ENCODE measurements at places on chromosomes 3 and 15. TPM values are rescaled to one million over a fixed set of nuclear protein-coding genes. Genes with fewer than 3 reads are reported as not detected.

The CCRL2 gene
- total RNA-seq, result 3.3 TPM

The ERICH6 gene
- total RNA-seq, result not detected

The CYB561D2 gene
- total RNA-seq, result 15.1 TPM

The SATB1 gene
- total RNA-seq, result 0.75 TPM

The TEX55 gene
- total RNA-seq, result not detected

The ZNF280D gene
- 18.6 TPM for total RNA-seq

The GOLGA8S gene
- not detected for total RNA-seq

The ACSBG1 gene
- total RNA-seq, result 3.3 TPM

The CPB1 gene
- 3.7 TPM for total RNA-seq

The RYR3 gene
- total RNA-seq, result not detected

- DNase-seq, result no peak
Measured at GRCh38 chr15:47366884-47367283, 350.4 kb upstream of the SEMA6D start.

DNA sequence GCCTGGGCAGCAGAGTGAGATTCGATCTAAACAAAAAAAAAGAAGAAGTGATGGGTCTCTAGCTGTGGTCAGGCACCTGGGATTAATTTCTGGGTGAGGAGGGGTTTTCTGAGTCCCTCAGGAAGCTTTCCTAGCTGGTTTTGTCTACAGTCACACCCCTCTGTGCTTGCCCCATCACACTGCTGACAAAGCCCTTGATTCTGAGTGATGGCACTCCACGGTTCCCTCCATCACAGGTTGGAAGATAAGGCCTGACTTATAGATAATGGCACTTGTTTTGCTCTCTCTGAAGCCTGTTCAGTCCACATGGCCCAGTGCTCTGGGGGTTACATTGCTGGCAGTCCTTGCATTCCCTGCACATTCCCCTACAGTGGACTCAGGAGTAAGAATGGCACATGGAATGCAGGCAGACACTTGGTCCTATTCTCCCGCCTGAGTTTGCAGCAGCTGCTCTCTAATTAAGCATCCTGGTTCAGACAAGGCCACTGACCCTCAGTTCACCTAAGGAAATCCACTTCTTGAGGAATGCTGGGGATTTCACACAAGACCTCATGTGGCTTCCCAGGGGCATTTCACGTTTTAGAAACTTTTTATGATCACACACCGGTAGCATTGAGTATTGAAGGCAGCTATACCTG, 81.0 kb upstream of the NMNAT3 start:
- DNase-seq, result no peak

GRCh38 chr3:46854555-46854991, 8.7 kb downstream of the MYL3 start:
- DNase-seq, result no peak

DNA sequence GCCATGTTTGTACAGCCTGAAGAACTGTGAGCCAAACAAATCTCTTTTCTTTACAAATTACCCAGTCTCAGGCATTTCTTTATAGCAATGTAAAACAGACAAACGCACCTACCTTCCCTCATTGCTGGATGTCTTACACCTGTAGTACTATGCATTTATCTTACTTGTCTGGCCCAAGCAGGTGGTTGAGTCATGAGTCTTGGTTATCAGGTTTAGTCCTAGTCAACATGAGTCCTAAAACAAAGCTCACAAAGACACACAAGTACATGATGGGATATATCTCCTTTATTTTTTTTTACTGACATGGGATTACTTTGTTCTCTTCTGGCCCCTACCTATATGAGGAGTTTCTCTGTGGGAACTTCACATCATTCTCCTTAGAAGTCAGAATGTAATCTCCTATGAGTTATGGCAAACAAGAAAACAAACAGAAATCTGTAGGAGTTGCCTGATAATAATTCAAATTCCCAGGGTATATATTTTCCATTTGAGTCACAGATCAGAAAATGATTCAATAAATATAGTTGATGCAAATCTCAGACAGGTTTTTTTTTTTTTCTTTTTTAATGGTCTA, 33.6 kb upstream of the PLSCR2 start:
- no peak for DNase-seq

GRCh38 chr15:101201411-101202174, 50.3 kb downstream of the CHSY1 start:
- peak; percentile 29 for DNase-seq

GRCh38 chr3:177089110-177089509, 108.2 kb downstream of the TBL1XR1 start:
- no peak for DNase-seq

DNA sequence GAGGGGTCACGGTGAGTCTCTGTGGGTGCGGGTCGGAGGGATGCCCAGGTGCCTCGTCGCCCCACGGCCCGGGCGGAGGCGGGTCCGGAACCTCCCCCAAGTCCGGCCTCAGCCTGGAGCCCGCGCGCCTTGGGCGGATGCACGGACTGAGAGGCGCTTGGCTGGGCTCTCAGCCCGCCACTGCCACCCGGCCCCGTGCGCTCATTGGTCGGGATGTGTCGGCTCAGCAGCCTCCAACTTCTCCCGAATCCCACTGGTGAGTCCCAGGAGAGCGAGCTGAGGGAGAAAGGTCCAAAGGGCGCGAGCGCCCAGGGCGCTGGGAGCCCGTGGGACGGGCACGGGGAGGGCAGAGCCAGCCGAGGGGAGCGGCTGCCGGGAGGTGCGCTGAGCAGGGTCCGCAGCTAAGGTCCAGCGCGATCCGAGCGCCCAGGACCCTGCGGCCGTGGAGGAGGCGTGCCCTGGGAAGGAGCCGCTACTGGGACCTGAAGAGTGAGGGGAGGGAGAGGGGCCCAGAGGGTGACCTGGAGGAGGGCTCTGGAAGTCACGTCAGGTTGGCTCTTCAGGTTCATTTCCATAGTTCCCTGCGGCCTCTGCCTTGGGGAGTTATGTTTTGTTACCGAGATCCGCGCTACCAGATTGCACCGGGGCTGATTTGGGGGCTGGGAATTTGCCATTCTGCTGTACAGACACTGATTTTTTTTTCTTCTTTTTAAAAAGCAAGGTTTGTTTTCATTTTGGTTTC, at the start of gene MME:
Gene MME, plus strand, starts transcription at position 574 of the 742 bp plus-strand sequence. CDS start 3,849 bp downstream, outside the sequence.
- DNase-seq, result peak; percentile 22

DNA sequence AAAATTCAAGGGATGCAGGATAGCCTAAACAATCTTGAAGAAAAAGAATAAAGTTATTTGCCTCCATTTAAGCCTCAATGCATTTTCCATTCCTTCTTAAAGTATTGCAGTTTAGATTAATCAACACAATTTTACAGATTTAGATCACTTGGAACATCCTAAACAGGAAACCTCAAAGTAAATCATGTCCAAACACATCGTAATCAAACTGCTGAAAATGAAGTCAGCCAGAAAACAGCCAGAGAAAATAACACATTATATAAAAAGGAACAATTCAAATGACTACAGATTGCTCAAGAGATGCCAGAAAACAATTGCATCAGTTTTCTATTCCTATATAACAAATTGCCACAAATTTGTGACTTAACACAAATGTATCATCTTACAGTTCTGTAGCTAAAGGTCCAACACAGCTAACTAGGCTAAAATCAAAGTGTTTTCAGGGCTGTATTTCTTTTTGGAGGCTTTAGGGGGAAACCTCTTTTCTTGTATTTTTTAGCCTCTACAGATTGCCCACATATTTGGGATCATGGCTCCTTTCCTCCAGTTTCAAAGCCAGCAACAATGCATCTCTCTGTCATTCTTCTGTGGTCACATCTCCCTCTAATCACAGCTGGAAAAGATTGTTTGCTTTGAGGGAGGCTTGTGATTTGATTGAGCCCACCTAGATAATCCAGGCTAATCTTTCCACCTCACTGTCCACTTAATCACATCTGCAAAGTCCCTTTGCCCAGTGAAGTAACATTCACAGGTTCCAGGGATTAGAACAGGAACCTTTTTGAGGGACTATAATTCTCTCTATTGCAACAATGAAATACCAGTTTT, 543.3 kb upstream of the UBE2E2 start:
- DNase-seq, result no peak

GRCh38 chr3:72099326-72100079, 314.6 kb upstream of the PROK2 start:
- DNase-seq, result no peak

GRCh38 chr3:124814620-124815421, 72.3 kb downstream of the ITGB5 start:
- no peak for DNase-seq

GRCh38 chr3:142931222-142931621, 32.3 kb downstream of the PAQR9 start:
- DNase-seq, result no peak

DNA sequence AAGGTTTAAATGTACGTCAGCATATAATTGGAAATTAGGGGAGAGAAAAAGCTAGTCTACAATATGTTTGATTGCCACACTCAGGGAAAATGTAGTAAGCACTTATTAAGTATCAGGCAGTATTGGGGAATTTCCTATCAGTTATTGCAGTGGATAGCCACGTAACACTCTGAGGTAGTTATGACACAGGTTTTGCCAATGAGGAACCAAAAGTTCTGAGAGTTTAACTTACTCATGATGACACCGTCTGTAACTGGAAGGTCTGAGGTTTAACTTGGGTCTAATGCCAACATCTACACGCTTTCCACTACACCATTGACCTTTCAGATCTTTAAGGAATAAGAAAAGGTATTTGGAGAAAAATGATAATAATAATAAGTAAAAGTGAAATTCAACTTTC, 89.5 kb downstream of the ZMAT3 start:
- no peak for DNase-seq

GRCh38 chr3:190073264-190074008, 47.3 kb downstream of the P3H2 start:
- DNase-seq, result no peak

DNA sequence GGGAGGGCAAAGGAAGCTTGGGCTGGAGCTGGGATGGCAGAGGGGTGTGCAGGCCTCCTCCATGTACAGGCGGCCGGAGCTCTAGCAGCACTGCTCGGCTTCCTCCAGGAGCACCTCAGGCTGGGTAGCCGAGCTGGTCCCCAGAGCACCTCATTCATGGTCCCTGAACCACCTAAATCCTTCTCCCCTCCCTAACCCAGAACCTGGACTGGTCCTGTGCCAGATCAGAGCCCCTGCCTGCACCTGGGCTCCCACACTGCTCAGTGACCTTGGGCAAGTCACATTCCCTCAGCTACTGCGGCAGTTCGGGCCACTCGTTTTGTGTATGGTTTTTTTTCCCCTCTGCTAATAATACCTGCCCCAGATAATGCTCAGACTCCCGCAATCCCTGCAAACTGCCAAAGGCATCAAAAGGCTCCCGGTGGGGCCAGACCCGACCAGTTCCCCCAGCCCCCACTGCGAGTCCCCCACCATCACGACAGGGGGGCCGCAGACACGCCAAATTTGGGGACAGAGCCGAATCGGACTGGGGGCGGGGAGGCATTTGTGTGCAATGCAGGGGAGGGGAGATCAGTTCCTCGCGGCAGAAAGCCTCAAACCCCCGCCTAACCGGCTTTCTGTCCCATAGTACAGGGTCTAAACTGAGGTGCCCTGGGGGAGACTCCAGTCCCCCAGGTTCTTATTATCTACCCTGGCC, 1.3 kb downstream of the SEMA7A start:
- DNase-seq, result no peak

DNA sequence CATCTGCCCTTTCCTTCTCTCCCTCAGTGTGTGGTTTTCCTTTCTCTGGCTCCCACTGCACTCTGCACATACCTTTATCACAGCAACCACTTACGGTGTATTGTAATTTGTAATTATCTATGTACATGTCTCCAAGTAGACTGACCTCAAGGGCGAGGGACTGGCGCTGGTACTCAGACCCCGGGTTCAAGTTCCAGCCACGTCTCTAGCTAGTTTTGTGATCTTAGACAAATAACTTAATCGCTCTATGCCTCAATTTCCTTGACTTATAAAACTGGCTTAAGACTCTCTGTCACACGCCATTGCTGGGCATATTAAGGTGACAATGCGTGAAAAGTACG, 607 bp upstream of the SENP2 start:
- no peak for DNase-seq
